ENCODE measurements at places on chromosomes 3 and 15. TPM values are rescaled to one million over a fixed set of nuclear protein-coding genes. Genes with fewer than 3 reads are reported as not detected.

UCN2 gene
- polyA plus RNA-seq = 0.37 TPM

DNA sequence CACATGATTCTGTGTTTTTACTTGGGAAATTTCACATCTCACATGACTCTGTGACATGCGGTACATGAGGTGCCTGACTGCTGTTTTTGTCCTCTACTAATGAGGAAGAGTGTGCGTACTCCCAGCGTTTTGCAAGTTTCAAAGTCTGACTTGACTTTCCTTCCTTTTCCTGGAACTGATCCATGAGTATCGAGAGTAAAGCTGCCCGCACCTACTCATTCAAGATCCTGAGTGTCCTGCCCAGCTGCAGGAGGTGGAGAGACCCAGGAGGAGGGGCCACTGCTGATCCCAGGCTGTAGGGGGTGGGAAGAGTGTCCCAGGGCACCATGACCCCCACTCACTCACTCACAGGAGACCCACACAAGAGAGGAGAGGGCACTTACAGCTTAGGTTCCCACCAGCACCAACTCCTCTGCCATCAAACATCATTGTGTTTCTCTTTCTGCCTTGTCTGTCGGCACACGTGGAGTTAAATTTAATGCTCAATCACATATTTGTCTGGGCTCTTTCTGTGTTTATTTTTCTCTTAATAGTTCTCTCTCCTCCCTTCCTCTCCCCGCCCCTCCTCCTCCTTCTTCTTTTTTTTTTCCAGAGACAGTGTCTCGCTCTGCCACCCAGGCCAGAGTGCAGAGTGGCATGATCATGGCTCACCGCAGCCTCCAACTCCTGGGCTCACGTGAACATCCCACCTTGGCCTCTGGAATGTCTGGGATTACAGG is 1.4 kb downstream of the CCR5AS start:
- DNase-seq = no peak

MCTP2 gene
- polyA plus RNA-seq = 22.3 TPM

SUCNR1 gene
- polyA plus RNA-seq = 8.0 TPM

GRCh38 chr3:38088126-38089078 is 48.5 kb downstream of the ACAA1 start:
- DNase-seq = no peak

DNA sequence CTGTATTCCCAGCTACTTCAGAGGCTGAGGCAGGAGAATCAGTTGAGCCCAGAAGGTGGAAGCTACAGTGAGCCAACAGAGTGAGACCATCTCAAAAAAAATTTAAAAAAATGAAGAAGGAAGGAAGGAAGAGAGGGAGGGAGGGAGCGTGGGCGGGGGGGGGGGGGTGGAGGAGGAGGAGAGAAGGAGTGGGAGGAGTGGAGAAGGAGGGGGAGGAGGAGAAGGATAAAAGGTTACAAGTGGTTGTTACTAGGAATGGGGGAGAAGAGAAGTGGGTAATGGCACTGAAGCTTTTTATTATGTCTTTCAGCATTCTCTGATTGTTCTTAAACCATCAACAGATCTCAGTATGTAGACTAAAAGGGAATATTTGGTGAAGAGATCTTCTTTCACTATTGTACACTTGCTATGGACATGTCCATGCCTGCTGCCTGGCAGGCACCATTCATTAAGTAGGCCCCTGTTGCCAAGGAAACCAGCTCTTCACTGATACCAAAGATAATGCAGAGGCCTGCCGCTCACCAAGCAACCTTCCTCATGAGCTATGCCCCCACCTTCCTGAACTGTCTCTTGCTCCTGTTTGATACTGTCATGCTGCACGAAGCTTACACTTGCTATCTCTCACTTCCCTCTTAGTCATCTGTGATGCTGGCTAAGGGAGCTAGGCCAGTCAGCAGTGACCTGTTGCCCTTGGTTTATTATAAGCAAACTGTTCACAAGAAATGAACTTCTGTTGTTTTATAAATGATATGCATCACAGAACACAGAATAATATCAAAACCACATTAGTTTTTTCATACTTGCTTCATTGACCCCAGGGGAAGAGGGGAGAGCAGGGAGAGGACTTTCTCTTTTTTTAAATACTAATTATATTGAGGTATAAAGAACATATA is 23.1 kb downstream of the EPM2AIP1 start:
- DNase-seq = peak; percentile 22

GRCh38 chr3:112474796-112475195 is 24.5 kb downstream of the BTLA start:
- DNase-seq = no peak

GCHFR gene
- polyA plus RNA-seq = 33.2 TPM

GRCh38 chr3:170429050-170429449 is 10.4 kb downstream of the CLDN11 start:
- DNase-seq = no peak

- no peak for DNase-seq
These were observed 11.6 kb upstream of the SEMA5B start for GRCh38 chr3:123039178-123039577.

Data from left kidney (tissue), 8 donors.